T-helper 22 cell (primary cell): ENCODE measurements at places on chromosomes 3 and 15.
A peak's percentile ranks its signal among the peaks of the same experiment; 100 is the strongest.

GRCh38 chr15:29656636-29657475 is 165.4 kb downstream of the TJP1 start:
- DNase-seq, result no peak

GRCh38 chr3:167785790-167786189 is 50.3 kb downstream of the SERPINI1 start:
- no peak for DNase-seq

- DNase-seq, result no peak
Measured at GRCh38 chr3:132009241-132009640, 25.6 kb downstream of the CPNE4 start.

GRCh38 chr3:66572938-66573710 is 72.3 kb upstream of the LRIG1 start:
- DNase-seq, result no peak

DNA sequence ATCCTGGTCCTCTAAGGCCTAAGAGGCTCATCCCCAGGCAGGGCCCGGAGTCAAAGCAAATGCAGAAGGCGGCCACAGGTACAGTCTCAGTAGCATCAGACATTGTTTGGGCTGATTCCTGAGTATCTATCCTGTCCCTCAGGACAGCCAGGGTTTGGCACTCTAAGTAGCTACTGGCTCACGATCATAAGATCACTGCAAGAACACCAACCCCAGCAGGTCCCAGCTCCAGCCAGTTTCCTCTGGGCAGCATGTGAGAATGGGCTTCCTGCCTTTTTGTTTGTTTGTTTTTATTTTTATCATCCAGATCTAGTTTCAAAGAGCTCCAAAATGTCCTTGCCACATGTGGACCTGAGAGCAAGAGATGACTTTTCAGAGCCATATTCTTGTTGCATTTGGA is 32.7 kb downstream of the LRRFIP2 start:
- no peak for DNase-seq

DNA sequence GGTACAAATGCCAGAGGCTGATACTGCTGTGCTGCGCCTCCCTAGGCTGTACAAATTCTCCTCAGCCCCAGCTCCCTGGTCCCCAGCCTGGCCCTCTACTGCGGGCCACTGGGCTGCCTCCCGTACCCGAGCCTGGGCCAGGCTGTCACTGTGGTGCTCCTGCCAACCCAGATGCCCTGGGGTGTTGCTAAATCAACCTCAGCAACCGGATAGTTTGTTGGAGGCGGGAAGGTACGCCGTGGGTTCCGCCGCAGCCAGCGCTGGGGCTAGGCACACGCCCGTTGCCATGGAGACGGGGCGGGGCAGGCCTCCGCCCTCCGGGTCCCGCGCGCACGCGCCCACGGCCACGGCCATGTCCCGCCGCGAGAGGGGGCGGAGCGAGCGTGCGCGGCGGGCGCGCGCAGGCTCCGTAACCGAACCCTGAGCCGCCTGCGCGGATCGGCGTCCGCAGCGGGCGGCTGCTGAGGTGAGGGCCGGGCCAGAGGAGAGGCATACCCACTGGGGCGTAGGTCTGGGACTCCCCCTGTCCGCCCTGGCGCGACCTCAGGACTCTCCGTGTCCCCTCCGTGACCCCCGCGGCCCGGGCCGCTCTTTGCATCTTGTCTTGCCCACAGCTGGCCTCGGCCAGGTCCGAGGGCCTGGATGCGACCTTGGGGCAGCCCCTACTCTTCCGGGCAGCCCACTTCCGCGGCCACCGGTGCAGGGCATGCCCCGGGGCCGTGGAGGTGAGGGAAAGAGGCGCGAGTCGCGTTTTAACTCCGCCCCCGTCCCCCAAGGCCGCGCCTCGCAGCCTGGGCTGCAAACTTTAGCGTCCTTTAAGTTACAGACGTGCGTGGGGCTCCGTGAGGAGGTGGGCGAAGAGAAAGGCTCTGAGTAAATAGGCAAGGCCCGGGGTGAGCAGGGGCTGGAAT is at the start of gene TEX264:
Gene TEX264, plus strand, starts transcription at position 430 of the 911 bp plus-strand sequence. CDS start 3,053 bp downstream, outside the sequence.
- DNase-seq, result peak; percentile 92

GRCh38 chr3:9552252-9552999 is 1.2 kb downstream of the LHFPL4 start:
- DNase-seq, result no peak

DNA sequence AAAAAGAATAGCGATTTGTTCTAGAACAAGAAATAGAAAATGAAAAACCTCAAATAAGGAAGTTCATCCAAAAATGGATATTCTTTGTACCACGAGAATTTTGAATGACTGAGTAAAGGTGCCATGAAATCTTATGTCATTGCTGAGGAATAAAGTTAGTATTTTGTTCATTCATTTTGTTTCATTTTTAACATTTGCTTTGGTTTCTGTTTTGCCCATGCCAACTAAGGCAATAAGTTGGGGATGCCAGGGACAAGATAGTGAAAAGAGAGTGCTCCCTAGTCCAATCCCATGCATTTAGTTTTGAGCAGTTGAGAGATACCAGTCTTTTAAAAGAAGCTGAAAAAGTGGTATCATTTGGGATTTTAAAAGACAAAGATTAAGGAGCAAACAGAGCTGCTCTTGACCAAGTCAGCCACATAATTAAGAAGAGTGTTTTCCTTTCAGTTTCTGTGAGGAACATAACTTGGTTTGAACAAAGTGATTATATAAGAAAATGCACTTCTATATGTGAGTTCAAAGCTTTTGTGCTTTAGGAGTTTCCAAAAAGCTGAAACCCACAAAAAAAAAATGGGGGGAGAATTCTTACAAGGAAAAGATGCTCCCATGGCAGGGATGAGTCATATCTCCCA is 201.4 kb downstream of the PLOD2 start:
- no peak for DNase-seq

DNA sequence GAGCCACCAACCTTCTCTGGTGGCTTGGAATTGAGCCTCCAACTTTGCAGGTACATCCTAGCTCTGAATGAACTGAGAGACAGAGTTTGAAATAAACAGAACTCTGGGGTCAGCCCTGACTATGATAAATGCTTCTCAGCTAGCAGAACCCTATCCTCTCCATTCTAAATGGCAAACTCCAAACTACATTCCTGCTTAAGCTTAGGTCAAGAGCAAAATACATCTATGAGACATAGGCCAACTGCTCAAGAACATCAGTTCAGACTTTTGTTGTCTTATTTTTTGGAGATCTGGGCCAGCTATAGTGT is 1.5 kb upstream of the SH3BP5 start:
- no peak for DNase-seq

DNA sequence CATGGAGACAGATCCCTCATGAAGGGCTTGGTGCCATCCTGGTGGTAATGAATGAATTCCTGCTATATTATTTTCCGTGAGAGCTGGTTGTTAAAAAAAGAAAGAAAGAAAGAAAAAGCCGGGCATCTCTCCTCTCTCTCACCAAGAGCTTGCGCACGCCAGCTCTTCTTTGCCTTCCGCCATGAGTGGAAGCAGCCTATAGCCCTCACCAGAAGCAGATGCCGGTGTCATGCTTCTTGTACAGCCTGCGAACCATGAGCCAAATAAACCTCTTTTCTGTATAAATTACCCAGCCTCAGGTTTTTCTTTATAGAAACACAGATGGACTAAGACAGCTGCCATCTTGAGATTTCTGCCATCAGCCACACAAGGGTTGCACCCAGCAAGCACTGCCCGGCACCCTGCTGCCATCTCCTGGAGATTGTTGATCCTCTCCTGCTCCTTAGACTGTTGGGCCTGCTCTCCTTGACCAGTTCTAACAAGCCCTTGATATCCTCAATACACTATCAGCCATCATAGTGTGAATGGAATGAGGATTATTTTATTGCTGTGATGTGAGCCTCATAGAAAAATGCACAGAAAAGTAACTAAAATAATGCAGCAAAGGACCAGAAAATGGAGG is 3.5 kb upstream of the AHSG start:
- no peak for DNase-seq

GRCh38 chr3:12904951-12905315 is 63.6 kb upstream of the RPL32 start:
- no peak for DNase-seq

- no peak for DNase-seq
Measured at GRCh38 chr15:64842096-64842939, 603 bp downstream of the PLEKHO2 start.
